ENCODE measurements at places on chromosomes 13 and 19.

DNA sequence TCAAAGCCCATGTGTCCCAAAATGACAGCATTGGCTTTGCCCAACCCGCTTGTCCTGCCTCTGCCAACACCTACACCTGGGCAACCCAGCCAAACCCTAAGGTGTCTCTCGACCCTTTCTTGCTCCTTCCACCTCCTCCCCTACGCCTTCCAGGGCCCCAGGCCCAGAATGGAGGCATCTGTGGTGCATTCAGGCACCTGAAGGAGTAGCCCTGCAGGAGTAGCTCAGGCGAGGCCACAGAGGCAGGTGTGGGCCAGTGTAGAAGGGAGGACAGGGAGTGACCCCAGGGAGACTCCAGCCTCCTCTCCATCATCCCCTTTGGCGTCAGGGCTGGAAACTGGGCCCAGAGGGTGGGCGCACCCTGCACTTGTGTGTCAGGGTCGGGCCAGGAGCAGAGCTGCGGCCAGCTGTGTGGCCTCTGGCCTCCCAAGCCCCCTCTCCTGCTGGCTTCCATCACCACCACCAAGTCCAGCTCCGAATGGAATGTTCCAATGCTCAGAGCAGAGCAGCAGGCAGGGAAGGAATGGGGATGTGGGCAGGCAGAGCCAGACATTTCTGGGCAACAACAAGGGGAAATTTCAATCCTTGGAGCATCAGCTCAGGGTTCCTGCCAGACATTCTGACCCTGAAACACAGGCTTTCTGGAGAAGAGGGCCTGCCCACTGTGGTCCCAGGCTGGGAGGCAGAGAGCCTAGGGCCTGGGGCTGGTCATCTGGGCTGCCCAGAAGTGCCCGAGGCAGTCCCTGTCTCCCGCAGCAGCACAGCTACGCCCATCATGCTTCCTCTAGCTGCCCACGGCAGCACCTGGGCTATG lies 16.4 kb downstream of the PLEKHF1 start:
- DNase-seq, result no peak

DNA sequence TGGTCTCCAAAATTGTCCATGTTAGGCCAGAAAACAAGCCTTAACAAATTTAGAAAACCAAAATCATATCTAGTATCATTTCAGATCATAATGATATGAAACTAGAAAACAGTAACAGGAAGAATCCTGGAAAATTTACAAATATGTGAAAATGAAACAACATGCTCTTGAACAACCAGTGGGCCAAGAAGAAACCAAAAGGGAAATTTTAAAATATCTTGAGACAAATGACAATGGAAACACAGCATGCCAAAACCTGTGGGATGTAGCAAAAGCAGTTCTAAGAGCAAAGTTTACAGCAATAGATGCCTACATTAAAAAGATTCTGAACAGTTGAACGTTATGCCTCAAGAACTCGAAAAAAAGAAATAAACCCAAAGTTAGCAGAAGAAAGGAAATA lies 32.6 kb downstream of the VWA8 start:
- DNase-seq, result no peak

GRCh38 chr13:33316890-33317289 lies 31.3 kb upstream of the STARD13 start:
- DNase-seq, result no peak

- no peak for DNase-seq
These were observed 302.9 kb downstream of the LMO7 start for GRCh38 chr13:75938811-75939560.

DNA sequence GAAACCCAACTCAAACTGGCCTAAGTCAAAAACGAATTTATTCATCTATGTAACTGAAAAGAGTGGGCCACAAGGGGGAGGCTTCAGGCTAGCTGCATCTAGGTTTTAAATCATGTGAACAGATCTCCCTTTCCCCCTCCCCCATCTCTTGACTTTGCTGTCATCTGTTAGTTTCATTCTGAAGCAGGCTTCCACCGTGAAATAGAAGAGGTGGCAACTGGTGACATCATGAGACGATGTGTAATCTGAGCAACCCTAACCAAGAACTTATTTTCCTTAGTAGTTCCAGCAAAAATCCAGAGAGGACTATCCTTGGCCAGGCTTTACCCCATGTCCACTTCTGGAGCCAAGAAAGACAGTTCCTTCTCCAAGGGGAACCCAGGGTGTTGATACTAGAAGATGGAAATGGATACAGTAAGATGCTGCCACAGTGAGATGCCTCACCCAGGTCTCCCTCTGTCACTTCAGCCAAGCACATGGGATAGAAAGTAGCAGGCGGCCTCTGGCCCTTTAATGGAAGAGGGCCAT lies 9.4 kb downstream of the SAMD4B start:
- DNase-seq, result no peak

DNA sequence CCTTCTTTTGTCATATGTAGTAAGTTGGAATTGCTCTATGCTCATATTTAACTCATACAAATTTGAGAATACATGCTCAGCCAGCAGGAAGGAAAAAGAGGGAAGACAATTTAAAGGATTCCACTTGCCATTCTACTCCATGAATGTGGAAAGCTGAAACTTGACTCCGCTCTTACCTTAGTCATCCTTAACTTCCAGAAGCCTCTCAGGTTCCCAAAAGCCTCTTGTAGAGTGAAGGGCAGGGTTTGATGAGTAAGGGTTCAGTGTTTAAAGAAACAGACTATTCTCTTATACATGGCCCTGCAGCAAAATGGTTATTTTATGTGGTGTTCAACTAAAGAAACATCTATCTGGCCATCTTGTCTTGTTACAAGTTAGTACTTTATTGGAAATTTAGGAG lies 27.1 kb downstream of the FAM124A start:
- peak; percentile 28 for DNase-seq

- DNase-seq, result peak; percentile 32
These were observed 840 bp upstream of the CCNA1 start for GRCh38 chr13:36431204-36432105.

GRCh38 chr13:101738336-101738735 lies 285.9 kb downstream of the ITGBL1 start:
- DNase-seq, result no peak

DNA sequence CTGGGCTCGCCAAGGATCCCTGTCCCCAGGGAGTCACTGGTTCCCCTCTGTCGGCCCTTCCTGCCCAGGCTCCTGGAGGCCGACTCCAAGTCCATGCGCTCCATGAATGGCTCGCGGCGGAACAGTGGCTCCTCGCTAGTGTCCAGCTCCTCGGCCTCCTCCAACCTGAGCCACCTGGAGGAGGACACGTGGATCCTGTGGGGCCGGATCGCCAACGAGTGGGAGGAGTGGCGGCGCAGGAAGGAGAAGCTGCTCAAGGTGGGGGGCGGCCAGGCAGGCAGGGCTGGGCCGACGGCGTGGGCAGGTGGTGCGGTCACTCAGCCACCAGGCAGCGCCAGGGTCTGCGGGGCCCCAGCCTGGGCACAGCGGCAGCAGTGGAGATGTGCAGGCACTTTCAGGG lies 17.6 kb downstream of the EVI5L start:
- no peak for DNase-seq

- no peak for DNase-seq
These were observed 142.8 kb upstream of the SOX1 start for GRCh38 chr13:111923991-111924677.

DNA sequence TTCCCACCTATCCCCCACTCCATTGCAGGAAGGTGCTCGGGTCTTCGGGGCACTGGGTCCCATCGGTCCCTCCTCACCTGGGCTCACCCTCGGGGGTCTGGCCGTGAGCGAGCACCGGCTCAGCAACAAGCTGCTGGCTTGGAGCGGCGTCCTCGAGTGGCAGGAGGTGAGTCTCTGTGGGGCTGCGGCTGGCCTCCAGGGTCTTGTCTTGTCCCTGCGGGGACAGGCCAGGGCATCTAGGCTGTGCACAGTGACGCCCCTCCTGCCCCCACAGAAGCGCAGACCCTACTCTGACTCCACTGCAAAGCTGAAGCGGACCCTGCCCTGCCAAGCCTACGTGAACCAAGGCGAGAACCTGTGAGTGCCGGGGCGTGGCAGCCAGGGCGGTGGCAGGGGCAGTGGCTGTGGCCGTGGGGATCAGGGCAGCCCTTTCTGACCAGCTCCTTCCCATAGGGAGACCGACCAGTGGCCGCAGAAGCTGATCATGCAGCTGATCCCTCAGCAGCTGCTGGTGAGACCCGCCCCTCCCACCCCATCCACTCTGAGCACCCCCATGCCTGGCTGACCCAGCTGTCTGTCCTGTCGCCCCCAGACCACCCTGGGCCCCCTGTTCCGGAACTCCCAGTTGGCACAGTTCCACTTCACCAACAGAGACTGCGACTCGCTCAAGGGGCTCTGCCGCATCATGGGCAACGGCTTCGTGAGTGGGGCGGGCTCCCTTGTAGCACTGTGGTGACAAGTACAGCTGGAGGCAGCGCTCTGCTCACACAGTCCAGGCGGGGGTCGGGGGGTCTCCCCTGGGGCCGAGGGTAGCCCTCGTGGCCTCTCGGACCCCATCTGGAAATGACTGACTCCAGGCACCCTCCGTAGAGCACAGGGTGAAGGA lies 3.7 kb downstream of the PTOV1 start:
- no peak for DNase-seq

- DNase-seq, result no peak
These were observed 33.2 kb upstream of the PNMA8B start for GRCh38 chr19:46528601-46529590.

Data from RWPE1 (cell line).